ENCODE measurements at places on chromosomes 2 and 18.

- no peak for DNase-seq
Observed at GRCh38 chr2:24793761-24794435, 673 bp downstream of the CENPO start.

- DNase-seq: no peak
Observed at GRCh38 chr2:216857131-216857550, 2.7 kb downstream of the TNP1 start.

DNA sequence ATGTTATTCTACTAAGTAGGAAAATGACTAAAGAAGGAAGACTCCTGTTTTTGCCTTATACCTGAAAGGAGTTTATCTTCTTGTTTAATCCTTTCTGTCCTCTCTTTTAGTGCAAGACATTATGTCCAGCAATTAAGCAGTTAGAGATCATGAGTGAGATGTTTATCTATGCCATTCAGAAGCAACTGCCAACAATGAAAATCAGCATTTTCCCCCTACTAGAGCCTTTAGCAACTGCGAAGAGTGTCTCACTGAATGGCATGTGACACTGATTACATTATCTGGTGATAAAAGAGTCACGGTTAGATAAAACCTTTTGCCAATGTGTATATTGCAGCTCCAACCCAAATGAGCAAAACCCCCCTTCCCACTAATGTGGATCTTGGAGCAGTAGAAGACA lies 357.7 kb upstream of the SYT4 start:
- DNase-seq: no peak

DNA sequence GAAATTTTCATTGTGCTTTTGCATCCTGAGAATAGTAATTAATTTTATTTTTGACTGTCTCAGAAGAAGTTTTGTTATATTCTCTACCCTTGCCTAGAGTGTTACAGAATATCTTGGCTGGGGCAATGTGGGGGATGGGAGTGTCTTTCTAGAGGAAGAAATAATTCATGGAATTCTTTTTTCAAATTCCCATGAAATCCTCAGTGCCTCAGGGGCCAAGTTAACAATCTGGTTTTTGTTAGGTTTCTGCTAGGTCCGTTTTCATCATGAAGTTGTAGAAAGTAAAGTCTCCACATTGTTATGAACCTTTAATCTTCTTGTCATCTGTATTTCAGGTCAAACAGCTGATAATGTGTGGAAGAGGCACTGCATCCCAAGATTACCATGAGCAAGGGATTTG lies 145.6 kb upstream of the GYPC start:
- no peak for DNase-seq

DNA sequence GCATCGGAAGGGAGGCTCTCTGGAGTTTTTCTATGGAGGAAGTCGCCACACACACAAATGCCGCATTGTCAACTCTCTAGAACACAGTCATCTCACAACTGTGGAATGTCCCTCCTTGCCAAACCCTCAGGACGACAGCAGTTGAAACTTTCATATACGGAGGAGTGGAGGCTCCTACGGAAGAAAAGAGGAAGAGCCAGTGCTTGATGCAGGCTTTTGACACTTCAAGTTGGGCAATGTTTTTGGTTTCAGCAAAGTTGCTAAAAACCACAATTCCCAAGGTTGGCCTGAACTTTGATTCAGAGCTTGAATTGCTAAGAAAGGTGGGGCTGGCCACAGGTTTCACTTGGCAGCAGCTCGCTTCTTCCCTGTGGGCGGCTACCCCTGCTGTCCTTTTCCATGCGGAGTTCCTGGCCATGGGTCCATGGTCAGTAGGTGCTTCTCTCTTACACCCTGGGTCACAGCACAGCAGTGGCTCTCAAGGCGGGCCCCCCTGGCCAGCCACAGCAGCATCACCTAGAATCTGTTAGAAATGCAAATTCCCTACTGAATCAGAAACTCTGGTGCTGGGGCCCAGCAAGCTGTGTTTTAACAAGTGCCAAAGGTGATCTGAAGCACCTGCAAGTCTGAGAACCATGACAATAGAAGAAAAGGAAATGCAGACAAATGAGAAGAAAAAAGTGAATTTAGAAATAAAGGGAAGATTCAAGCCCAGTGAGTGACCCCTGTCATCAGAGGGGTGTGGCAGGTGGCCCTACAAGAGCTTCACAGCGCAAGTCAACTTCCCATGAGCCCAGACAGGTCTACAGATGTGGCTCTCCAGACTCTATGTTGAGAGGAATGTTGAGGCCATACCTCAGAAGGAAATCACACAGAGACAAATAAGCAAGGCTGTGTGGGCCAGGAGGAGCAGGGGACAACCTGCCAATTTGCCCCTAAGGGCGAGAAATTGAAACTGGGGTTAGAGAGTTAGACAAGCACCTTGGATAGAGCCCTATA lies 856.4 kb downstream of the RNF144A start:
- DNase-seq: no peak

GRCh38 chr2:66699793-66700676 lies 265.1 kb downstream of the MEIS1 start:
- no peak for DNase-seq

- DNase-seq: no peak
Observed at GRCh38 chr2:195486987-195487644, 169.9 kb upstream of the SLC39A10 start.

- DNase-seq: no peak
Observed at GRCh38 chr2:153230977-153231376, 247.6 kb downstream of the RPRM start.

DNA sequence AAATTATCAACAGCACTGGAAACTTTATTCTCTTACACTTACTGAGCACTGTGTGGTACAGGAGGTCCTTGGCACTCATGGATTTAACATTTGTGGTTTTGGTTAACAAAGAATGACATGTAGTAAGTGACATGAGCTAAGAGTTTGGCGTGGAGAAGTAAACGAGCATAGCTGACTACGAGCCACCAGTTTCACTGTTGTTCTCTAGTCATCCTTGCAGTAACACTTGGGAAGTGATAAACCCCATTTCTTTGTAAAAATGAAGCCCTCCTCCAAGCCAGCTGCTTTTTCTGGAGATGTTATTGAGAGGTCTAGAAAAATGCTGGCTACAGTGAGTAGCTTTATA lies 32.7 kb downstream of the QPCT start:
- no peak for DNase-seq

DNA sequence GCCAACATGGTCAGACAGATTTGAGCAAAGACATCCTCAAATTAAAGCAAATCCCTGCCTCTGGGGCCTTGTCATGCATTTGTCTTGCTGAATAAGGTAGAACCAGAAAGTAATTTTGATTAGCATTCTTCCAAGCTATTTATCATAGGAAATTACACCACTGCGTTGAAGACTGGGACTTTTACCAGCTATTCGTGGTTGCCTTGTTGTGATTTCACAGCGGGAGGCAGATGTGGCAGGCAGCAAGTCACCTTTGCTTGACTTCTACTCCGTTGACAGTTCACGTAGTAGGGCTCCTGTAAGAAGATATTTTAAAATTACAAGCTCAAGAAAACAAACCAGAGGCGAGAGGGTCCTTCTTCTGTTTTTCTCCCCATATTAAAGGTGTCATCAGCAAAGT lies 80.6 kb downstream of the EN1 start:
- no peak for DNase-seq

- DNase-seq: no peak
Observed at GRCh38 chr2:138155304-138155703, 191.0 kb downstream of the HNMT start.

DNA sequence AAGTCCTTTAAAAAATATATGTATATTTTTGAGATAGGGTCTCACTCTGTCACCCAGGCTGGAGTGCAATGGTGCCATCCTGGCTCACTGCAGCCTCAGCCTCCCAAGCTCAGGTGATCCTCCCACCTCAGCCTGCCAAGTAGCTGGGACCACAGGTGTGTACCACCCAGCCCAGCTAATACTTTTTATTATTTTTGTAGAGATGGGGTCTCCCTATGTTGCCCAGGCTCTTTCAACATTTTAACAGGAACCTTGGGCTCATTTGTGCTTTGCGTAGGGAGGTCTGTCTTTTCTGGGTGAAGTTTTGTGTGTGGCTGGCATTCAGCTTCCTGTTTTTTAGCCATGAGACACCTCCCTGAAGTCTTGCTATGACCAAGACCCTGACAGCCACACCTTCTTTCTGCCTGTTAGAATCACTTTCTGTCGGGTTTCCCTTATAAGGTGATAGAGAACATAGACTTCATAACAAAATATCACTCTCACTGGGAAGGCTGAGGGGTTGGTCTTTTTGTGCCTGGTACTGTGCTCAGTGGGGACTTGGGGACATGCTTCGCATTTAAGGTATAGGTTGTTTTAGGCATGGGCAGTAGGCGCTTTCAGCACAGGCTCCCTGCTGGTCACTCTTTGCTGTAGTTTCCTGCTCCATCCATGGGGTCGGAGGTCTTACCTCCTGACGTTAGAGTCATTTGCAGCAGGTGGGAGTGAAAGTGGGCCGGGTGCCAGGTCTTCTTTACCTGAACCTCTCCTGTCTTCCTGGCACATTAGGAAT lies 3.4 kb downstream of the RAB31 start:
- no peak for DNase-seq

- no peak for DNase-seq
Observed at GRCh38 chr2:8239531-8240088, 442.2 kb upstream of the ID2 start.

GRCh38 chr18:11993264-11993916 lies 12.1 kb downstream of the IMPA2 start:
- no peak for DNase-seq

GRCh38 chr2:219045937-219046550 lies 4.7 kb upstream of the CFAP65 start:
- no peak for DNase-seq

- DNase-seq: no peak
Observed at GRCh38 chr18:49639643-49640391, 78.0 kb downstream of the LIPG start.

- DNase-seq: no peak
Observed at GRCh38 chr2:224869601-224870233, 153.6 kb upstream of the CCDC195 start.

GRCh38 chr2:233974530-233975071 lies 57.4 kb downstream of the TRPM8 start:
- DNase-seq: no peak

DNA sequence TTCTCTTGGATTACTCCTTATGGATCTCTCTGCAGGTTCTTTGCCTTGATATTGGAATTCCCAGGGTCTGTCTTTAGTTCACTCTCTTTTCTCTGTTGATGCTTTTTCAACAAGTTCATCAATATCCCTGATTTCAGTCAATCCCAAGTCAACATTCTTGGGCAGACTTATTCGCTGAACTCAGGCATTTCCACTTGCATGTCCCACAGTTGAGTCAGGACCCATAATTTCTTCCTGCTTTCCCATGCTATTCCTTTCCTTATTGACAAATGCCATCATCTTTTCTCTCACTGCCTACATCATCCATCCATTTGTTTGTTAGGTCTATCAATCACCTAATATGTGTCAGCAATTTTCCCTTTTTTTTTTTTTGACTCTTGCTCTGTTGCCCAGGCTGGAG lies 11.6 kb downstream of the GPD2 start:
- DNase-seq: no peak

DNA sequence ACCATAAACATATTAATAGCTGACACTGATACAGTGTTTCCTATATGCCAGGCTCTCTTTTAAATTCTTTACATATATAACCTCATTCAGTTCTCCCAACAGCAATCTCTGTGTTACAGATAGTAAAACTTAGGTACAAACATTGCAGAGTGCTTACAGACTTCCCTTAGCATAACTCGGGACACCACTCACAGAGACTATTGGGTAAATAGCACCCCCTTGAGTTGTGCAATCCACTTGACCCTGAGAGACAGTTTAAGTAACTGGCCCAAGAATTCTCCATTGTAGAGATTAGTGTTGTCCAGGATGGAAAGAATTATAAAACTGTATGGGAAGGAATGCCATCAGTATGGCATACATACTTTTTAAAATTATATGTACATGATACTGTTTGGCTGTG lies 110.1 kb downstream of the POLE4 start:
- DNase-seq: no peak

- DNase-seq: no peak
Observed at GRCh38 chr2:150188800-150189199, 298.7 kb downstream of the RND3 start.

DNA sequence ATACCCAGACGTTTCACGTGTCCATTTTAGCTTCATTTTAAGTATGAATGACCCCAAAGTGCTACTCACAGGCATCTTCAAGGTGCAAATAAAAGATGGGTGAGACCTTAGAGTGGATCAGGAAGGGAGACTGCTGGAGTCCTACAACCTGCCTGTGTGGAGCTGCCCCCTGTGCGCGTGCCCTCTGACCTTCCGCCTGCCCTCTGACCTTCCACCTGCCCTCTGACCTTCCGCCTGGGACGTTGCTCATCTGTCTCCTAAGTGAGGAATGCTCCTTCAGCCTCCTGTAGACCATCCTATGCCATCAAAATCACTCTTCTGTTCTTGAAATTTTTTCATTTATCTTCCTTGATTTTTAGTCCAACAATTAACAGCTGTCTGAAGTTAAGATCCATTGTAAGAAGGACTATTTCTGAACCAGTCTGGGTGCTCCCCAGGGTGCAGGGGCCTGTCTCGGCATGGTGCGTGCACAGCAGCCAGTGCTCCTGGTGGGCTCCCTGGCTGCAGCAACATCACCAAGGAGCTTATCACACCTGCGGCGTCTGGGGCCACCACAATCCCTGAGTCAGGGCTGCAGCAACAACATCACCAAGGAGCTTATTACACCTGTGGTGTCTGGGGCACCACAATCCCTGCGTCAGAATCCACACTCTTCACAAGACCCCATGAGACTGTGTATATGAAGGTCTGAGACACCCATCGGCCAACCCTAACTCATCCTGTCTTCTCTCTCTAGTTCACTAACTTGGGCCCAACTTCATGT lies 86.0 kb downstream of the TPO start:
- DNase-seq: no peak

DNA sequence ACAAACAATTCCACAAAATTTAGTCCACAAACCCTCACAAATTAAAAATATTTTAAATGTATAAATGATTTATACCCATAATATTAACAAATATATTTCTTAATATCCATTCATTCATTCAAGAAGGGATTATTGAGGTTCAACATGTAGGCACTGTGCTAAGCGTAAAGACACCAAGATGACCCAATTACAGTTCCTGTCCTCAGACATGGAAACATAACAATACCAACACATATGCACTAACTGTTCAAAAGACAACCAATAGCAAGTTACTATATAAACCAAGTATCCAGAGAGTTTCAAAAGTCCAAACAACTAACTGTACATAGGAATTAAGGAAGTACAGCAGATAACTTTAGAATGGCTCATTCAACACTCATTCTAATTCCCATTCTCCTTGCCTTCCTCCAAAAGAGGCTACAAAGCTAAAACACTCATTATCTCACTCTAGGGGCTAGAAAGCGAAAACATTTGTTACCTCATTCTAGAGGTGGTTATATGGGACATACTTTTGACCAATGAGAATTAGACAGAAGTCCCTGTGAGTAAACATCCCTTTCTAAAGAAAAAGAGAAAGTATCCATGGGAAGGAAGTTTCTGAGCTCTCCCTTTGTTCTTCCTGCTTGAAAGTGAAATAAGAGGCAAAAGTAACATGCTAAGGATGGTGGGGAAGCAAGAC lies 292.4 kb downstream of the ZEB2 start:
- no peak for DNase-seq

- no peak for DNase-seq
Observed at GRCh38 chr2:227462972-227463931, 8.7 kb upstream of the AGFG1 start.

GRCh38 chr18:40821596-40822243 lies 1133.3 kb upstream of the PIK3C3 start:
- DNase-seq: no peak

Measured in hippocampal formation (tissue), 2 donors.